NCI-H446 treated with DMSO at 0.1 percent for 48 hours (cell line): ENCODE measurements at places on chromosomes 2 and 18.

GRCh38 chr18:12595571-12596255 lies 62.2 kb downstream of the SPIRE1 start:
- DNase-seq: no peak

DNA sequence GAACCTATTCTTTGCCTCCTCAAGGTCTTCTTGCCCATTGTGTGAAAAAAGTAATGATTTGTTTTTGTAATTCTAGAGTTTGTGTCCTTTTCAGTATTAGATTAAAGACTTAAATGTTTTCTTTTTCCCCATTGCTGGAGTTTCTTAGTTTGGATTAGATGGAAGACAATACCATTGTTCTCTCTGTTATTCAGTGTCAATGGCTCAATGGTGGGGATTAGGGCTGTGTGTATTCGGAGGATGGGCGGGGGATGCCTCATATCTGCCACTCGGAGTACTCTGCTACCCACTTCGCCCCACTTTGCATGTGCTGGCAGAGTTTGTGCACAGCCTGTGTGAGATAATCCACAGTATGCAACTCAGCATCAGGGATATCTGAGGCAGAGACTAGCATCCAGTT lies 90.1 kb downstream of the KLHL29 start:
- DNase-seq: no peak

- no peak for DNase-seq
Observed at GRCh38 chr18:6414723-6415417, at the start of gene L3MBTL4. Gene L3MBTL4 (minus strand): TSS chr18:6414911. CDS start chr18:6311625, 103,286 bp downstream.

- no peak for DNase-seq
Observed at GRCh38 chr2:181041661-181042060, 61.3 kb downstream of the UBE2E3 start.

DNA sequence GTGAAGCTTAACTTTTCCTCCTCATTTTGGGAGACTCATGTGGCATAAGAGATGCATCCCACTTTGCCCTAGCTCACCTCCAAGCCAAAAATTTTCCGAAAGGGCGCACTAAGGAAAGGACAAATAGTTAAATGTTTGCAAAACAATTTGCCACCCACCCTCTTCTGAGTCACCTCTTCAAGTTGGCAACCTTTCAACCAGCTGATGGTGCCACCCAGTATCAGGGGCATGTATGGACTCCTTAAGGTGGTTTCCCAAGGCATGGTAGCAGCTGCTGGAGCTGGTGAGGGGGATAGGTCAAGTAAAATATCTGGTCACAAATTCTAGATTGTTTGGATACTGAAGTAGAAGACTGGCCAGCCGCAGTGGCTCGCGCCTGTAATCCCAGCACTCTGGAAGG lies 17.2 kb upstream of the ITGAV start:
- no peak for DNase-seq

DNA sequence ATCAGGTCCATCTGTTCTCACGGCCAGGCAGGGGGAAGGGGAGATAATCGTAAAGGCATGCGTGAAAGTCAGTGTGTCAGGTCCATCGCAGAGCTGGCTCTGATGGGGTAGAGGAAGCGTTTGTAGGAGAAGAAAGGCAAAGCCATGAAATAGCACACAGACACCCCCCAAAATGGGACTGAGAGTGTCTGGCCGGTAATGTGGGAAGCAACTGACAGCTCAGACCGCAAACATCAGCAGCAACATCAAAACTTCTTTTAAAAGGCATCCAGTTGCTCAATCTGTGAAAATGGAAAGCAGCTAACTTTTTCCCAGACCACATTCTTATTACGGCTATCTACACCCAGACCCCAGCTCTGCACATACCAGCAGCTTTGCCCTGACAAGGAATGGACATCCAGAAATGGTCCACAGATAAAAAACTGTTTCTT lies 232.6 kb downstream of the EN1 start:
- no peak for DNase-seq

DNA sequence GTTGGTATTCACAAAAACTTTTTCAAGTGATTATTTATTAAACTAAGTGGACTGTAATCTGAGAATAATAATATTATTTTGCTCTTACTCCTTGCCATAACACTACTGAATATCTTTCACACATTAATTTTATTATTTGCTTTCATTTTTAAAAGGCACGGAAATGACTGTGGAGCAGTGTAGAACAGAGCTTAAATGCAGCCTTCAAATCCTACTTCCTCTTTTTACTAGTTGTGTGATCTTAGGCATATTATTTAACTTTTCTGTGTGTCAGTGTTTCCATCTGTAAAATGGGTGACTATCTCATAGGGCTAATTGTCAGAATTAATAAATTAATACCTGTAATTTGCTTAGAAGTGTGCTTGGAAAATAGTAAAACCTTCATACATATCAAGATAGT lies 55.5 kb upstream of the SLC8A1 start:
- DNase-seq: no peak

- no peak for DNase-seq
Observed at GRCh38 chr2:10449838-10450691, 1.9 kb upstream of the ODC1 start.

DNA sequence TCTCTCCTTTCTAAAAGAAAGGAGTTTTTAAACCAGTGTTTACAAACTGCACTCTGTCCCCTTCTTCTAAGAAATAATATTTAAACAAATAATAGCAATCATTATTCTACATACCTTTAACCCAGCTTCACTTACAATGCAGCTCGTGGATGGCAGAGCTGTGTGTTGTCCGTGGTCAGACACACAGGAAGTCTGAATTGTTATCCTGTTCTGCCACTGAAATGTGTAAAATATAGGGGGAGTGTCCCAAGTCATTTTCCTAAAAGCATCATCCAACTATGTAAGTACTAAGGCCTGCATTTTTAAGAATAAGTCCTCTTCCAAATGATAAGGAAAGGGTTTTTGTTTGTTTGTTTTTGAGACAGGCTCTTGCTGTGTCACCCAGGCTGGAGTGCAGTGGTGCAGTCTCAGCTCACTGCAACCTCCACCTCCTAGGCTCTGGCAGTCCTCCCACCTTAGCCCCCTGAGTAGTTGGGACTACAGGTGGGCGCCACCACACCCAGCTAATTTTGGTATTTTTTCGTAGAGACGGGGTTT lies 2.7 kb upstream of the PPP4R1 start:
- no peak for DNase-seq
